Mesothelial cell of epicardium (in vitro differentiated cells): ENCODE measurements at places on chromosomes 1 and 21.

- no peak for DNase-seq
Observed at GRCh38 chr21:41557884-41558283, 49.9 kb upstream of the TMPRSS2 start.

GRCh38 chr1:16135501-16135900 is 20.4 kb downstream of the EPHA2 start:
- no peak for DNase-seq

- no peak for DNase-seq
Observed at GRCh38 chr1:238710697-238711096, 675.7 kb upstream of the CHRM3 start.

- DNase-seq: no peak
Observed at GRCh38 chr1:1910651-1911331, 4.3 kb upstream of the CALML6 start.

DNA sequence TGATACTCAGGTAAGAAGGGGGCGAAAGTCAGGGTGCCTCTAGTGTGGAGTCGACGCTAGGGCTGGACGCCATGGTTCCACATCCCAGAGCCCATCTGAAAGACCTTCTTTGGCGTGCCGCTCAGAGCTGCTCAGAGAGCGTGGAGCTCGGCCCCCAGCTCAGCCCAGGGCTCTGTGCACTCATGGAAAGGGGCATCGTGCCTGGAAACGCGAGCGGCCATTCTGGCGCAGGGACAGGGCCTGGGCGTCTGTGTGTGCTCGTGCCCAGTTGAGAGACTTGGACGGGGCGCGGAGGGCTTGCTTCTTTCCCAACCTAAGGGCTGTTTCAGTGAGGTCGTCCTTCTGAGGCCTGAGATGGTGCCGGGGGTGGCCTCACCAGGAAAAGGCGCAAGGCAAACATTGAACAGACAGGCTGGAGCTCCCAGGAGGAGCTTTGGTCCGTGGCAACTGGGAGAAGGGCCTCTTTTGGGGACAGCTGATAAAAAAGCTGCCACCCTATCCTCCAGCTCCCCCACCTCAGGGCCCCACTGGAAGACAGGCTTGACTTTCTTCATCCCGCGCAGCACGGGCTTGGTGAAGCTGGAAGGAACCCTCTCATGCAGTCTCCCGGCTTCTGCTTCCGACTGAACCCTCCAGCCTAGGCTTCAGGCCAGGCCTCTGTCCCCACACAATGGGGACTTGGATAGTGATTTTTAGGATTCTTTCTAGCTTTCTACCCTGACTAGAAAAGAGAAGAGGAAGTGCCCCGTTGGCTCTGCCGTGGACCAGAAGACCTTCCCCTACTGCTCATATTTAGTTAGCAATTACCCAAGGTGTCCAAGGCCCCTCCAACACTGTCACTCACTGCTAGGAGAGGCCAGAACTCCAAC is 77.1 kb downstream of the CD58 start:
- no peak for DNase-seq

- no peak for DNase-seq
Observed at GRCh38 chr1:19067182-19067911, 110.9 kb upstream of the IFFO2 start.
